ENCODE measurements at places on chromosomes 16 and 17.
A peak's percentile ranks its signal among the peaks of the same experiment; 100 is the strongest.

DNA sequence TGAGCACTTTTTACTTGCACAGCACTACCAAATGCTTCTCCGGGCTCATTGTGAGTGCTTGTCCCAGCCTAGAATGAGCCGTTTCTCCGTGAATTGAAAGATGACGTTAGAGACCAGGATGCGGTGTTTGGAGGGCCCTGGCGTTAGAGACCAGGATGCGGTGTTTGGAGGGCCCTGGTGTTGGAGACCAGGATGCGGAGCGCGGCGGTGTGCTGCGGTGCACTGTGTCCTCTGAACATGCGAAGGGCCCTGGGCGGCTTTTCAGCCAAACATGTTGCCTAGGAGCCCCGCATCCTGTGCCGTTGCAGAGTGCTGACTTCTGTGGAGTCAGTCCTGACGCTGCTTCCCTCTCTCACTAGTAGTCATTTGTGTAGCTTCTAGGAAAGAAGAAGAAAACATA, 42.7 kb downstream of the BANP start:
- DNase-seq, result no peak

DNA sequence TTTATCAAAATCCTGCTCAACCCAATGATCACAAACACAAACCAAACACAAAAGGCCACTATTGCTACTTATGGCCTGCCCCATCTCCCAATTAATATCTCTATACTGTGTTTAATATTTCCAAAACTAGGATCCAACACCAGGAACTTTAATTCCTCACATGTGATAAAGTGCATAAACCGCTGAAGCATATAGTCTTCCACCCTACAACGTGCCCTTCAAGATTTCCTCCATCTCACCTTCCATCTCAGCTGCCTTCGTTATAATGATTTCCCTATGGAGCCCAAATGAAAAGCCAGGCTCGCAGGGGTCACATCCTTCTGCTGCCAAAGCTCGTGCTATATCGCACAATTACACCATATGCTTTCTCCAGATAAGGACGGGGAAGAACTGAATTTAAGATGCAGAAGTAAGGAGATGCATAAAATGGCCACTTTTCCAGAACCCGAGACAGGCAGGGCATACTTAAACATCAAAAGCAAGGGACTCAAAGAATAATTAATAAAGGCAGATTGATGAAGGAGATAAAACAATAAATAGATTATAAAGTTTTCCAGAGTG, 1.8 kb downstream of the MYH10 start:
- DNase-seq, result peak; percentile 4

DNA sequence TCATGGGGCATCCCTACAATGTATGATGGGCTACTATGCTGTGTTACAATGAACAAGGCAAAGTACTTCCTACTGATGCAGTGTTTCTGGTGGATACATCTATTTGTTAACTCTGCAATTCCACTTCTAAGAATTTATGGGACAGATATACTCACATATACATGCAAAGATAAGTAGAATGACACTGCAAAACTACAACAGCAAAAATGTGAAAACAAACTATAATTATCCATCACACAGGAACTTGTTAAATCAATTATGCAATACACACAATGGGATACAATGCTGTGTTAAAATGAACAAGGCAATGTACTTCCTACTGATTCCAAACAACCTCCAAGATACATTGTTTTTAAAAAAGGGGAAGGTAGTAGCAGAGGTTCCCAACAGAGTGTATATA, 3.2 kb downstream of the DDX52 start:
- DNase-seq, result no peak

- peak; percentile 67 for DNase-seq
Measured at GRCh38 chr17:71511266-71511995, 609.4 kb upstream of the SOX9 start.

DNA sequence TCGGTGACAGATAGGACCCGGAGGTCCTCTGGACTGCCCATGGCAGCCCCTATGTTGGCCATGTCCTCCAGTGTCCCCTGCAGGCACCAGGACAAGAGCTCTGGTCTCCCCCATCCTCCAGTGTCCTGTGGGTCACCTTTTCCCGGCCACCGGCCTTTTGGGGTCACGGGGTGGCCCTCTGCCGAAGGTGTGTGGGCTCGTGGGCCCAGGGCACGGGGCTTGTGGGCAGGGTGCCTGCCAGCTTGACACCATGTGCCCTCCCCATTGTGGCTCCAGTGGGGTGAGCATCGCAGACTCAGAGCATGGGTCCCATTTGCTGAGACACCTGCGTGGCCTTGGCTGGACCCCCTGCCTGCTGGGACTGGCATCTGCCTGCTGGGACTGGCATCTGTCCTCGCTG, 18.1 kb downstream of the GSE1 start:
- no peak for DNase-seq

DNA sequence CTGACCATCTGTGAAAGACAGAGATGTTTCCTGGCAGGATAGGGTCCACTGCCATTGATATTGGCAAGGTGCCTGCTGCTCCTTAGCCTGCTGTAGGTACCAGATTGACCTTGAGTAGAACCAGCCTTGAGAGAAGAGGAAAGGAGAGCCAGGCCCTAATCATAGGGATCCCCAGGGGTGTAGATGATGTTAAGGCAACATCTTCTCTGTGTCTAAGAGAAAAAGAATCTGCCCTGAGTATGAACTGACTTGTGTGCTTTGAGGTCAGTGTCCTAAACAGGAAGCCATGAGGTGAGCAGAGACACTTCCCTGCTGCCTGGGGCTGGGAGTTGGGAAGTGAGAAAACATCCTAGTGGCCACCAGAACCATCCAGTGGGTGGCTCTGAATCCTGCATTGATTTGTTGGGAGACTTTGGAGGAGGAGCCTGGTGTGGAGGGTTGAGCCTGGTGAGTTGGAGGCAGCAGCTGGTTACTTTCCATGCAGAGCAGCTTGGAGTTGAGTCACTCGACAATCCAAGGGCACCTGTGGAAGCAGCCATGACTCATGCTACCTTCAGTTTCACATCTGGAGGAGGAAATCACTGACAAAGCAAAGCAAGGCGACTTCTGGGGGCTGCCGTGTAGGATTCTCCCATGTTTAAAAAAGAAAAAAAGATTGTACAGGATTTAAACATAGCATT, 47.8 kb downstream of the BMERB1 start:
- peak; percentile 6 for DNase-seq

- DNase-seq, result no peak
Measured at GRCh38 chr17:29089601-29090044, 46.7 kb downstream of the PIPOX start.

Measured in NCI-H1694 (cell line).